ENCODE measurements at places on chromosomes 7 and 10.

- DNase-seq = no peak
Observed at GRCh38 chr7:1536455-1536742, 5.9 kb downstream of the MAFK start.

- no peak for DNase-seq
Observed at GRCh38 chr7:28976022-28976421, 17.9 kb upstream of the TRIL start.

GRCh38 chr7:150860291-150860977, 8.1 kb downstream of the AOC1 start:
- no peak for DNase-seq

DNA sequence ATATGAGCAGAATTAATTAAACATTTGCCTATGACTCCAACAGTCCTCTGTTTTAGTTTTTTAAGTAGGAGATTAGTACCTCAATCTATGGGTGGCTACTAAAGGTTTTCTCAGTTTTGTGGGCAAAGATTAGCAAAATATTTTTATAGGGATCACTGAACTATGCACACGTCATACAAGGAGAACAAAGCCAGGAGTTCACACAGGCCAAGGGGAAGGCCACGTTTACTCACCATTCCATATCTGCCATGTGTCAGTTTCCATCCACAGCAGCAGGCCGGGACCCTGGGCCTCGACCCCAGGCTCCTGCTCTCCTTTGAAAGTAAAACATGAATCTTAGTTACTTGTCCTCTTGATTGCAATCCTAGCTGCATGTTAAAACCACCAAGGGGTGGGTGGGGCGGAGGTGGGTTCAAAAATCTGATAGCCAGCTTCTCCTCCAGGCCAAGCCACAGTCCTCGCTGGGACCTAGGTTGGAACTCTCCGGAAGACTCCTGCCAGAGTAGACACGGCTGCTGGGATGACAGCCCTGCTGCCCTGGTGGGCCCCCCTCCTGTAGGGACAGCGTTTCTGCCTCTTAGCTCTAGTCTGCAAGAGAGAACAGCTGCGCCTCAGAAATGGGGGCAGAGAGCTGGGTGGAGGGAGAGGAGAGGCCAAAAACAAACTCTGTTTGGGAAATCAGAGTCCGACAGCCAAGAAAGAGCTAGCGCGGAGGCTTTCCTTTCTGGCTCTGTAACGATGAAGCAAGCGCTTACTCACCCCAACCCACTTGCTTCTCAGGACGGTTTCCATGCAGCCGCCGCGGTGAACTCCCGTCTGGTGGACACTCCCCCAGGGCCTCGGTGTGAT, 35.6 kb downstream of the PITRM1 start:
- no peak for DNase-seq

DNA sequence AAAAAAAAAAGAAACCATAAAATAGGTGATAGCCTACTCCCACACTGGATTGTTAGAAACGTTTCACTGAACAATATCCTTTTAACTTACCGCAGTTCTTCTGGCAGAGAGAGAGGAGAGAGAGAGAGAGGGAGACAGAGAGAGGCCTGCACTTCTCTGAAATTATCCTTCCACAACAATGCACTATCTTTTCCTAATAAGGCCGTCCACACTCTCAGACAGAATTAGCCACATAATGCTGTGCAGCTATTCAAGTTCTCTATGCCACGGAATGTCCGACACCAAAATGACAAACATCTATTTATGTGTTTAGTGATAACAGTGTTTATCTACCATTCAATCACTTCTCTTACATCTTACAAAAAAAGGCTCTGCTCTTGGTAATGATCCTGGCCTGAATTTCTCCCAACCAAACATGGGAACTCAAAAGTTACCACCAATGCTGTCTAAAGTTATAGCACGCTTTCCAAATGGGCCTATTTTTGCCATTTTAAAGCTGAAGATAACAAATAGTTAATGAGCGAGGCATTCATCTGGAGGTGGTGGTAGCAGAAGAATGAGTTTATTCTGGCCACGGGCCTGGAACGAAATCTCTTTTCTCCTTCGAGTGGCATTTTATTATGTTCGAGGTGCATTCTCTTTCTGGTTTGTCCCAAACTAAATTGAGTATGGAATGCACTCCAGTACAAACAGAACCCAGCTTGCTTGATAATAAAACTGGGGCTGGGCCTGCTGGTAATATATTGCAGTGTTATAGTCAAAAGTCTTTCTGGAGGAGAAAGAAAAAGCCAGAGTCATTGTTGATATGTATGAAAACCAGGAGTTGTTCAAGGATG, 160.2 kb upstream of the SVIL start:
- no peak for DNase-seq

- no peak for DNase-seq
Observed at GRCh38 chr10:639751-640672, 49.5 kb downstream of the DIP2C start.

DNA sequence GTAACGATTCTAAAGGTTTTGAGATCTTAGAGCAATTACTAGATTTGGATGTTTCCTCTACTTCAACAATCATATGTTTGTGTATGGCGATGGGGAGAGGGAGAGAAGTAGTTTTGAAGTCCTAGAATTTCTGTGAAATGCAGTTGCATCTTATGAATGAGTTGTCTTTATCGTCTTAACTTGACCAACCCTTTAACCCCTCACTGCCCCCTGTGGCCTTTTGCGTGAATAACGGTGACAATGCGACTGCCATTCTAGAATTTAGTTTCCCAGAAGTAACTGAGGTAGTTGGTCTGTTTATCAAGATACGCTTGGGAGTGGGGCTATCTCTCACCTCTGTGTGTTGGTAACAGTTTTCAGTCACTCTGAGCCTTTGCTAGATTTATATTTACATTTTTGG, 204.6 kb downstream of the HDAC9 start:
- no peak for DNase-seq

- DNase-seq = no peak
Observed at GRCh38 chr10:79905322-79906314, 43.3 kb downstream of the SFTPD start.

GRCh38 chr10:92997620-92998019, 63.0 kb upstream of the CYP26C1 start:
- DNase-seq = no peak

- DNase-seq = no peak
Observed at GRCh38 chr10:120963594-120964220, 112.5 kb downstream of the WDR11 start.

GRCh38 chr10:70785190-70785589, at the start of gene TBATA:
Gene TBATA (minus strand): TSS chr10:70785377. CDS start chr10:70783379, 1,998 bp downstream.
- DNase-seq = no peak

- no peak for DNase-seq
Observed at GRCh38 chr10:35462491-35462934, 126.2 kb downstream of the CCNY start.

DNA sequence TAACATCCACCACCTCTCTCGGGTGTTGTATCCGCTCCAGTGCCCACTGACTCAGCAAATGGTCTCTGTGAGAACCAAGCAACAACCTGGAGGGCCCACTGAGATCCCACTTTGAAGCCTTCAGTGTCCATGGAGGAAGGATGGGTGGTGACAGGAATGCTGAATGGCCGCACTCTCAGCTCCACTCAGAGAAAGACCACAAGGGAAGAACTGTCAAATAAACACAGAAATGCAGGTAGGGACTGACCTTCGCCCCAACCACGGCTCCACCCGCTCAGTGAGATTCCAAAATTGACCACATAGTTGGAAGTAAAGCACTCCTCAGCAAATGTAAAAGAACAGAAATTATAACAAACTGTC, 65.8 kb downstream of the VIPR2 start:
- no peak for DNase-seq

- DNase-seq = no peak
Observed at GRCh38 chr10:128087146-128087883, 38.9 kb downstream of the MKI67 start.

DNA sequence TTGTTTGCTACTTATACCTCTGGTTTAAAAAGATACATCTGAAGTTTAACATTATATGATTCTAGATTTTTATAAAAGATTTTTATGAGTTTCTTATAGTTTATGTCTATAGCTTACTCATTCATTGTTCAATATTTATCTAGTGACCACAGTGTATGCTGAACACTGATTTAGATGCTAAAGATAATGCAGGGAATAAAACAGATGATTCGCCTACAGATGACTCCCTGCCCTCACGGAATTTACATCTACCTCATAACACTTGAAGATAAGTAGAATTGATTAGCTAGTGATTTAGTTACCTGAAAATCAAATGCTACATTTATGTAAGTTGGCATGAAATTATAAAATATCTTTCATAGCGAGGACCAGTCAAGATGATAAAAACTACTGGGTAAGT, 105.8 kb downstream of the HIPK2 start:
- no peak for DNase-seq

DNA sequence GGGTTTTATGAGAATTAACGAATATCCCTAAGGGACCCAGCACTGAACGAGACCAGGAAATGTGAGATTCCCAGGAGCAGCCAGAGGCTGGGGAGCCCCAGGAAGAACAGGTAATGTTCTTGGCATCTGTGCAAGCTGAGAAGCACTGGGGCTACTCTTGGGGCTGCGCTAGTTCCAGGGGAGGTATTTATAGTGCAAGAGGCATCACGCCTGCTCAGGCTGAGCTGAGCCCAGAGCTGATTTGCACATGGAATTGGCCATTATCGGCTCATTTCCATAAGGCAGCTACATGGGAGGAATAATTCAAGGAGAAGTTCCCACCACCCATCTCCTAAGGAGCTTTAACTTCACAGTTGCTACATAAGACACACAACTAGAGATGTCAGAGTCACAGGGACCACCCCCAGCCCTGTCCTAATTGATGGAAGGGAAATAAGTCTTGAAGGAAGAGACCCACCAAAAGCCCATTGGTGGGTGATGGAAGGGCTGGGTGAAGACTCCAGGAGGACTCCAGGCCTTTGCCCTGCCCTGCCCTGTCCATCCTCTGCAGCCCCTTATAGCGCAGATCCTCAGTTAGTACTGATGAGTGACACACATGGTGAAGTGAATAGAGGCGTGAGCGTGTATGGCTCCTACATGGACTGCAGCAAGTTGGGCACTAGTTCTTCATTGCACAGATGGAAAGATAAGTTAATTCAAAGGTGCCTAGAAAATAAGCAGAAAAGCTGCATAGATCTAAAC, 178.9 kb downstream of the GRID1 start:
- DNase-seq = no peak

All from stimulated activated CD8-positive, alpha-beta memory T cell treated with anti-CD3 and anti-CD28 coated beads, Interleukin-7, amount 100 ng/mL, for 1 hour (primary cell).